ENCODE measurements at places on chromosomes 13 and 19.

- no peak for DNase-seq
Observed at GRCh38 chr13:69109891-69110525, 997.6 kb upstream of the ATXN8OS start.

GRCh38 chr19:33277434-33277833 lies 24.9 kb downstream of the CEBPA start:
- no peak for DNase-seq

DNA sequence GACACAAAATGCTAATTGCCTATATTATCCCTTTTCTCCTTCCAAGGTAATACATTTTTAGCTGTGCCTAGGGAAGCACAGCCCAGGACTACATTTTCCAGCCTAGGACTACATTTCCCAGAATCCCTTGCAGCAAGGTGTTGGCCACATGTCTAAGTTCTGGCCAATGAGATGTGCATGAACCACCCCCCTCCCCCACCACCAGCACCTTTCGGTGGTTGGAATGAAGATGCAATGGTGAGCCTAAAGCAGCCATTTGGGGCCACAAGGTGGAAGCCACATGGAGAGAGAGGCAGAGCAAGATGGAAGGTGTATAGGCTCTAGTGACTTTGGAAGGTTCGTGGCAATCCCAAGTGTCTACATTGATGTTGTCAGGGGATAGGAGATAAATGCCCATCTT lies 16.2 kb downstream of the UNC13A start:
- no peak for DNase-seq

DNA sequence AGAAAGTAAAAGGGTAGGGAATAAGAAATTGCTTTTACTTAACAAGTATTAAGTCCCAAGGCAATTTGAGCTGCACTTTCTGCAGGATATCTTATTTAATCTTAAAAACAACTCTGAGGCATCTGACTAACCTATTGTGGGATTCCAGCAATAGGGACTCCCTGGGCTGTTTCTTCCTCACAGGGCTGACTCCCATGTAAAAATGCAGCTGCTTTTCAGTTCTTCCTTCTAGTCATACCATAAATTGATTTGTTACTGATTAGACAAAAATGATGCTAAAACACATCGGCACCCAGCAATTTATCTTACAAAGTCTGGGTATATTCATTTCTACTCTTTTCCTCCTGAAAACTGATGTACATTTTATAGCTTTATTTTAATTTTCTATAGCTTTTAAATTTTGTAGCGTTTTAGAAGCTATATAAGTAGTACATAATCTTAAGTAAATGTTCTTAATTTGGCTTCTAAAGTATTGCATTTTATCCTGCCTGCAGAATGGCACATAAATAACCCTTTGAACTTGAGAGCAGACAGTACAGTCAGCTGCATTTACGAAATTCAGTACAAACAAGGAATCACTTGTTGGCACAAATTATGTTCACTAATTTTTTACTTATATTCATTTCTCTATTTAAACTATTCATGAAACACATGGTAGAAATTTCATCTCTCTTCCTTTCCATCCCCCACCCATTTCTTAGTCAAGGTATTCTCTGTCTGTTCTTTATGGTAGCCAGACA lies 102.4 kb upstream of the FRY start:
- no peak for DNase-seq

DNA sequence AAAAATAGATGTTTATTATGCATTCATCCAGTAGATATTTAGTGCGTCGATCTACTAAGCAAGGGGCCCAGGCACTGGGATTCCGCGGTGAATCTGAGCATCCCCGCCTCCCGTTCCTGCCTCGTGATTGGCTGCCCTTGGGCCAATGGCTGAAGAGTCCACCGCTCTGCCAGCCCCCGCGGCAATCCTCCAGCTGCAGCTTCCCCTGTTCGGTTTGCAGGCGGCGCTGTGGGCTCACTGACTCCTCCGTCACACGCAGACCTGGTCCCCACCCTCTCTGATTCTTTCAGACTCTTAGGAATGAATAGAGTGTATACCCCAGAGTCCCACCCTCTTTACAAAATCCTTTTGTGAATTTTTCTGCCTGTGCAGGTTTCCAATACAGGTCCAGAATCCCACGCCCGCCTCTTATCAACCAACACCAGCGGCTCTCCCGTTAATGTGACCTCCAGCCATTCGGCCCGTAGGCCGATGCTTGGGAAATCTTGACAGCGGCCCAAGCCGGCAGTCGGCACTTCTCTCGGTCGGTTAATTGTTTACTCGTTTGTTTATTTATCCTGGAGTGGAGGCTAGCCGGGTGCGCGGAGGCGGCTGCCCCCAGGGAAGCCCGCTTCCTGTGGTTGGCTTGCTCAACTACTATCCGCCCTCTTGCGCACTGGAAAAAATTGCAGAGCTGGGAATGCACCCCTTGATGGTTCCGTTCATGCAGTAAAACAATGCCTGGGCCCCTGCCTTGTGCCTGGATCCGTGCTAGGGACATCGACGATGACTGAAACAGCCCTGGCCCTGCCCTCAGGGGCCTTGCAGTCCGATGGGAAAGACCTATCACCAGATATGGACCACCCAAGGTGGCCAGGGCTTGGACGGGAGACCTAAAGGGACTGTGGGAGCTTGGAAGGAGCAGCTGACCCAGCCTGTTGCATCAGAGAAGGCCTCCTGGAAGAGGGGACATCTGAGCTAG lies 4.5 kb upstream of the ARHGAP35 start:
- no peak for DNase-seq

DNA sequence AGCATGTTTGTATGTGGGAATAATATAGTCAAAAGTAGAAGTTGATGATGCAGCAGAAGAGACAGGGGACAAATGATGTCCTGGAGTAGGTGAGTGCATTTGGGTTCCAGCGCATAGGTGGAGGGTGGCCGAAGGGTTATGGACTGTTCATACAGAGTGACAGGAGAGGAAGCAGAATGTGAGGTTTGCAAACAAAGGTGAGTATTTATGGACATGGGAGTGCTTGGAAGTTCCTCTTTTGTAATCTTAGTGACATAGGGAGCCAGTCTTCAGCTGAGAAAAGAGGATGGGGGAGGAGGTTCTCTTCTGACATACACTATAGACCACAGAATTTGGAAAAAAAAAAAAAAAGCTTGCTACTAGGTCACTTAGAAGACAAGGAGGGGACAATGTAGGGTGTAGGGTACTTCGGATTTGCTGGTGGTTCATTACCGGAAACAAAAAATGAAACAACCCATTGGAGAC lies 331.6 kb downstream of the DLEU7 start:
- no peak for DNase-seq

DNA sequence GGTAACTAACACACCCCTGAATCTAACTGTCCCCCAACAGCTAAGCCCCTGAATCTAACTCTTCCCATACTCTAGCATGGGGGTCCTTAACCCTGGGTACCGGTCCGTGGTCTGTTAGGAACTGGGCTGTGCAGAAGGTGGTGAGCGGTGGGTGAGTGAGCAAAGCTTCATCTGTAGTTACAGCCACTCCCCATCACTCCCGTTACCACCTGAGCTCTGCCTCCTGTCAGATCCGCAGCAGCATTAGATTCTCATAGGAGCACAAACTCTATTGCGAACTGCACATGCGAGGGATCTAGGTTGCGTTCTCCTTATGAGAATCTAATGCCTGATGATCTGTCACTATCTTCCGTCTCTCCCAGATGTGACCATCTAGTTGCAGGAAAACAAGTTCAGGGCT lies 6.2 kb upstream of the PHLDB3 start:
- DNase-seq: no peak

GRCh38 chr13:110107568-110108347 lies 199.2 kb downstream of the COL4A1 start:
- DNase-seq: no peak

- no peak for DNase-seq
Observed at GRCh38 chr13:114092468-114092867, 40.0 kb downstream of the RASA3 start.

GRCh38 chr13:29858231-29858630 lies 7.8 kb upstream of the UBL3 start:
- DNase-seq: no peak

GRCh38 chr13:21749410-21749809 lies 78.5 kb downstream of the FGF9 start:
- no peak for DNase-seq

Data from LNCaP clone FGC (cell line).